Activated CD8-positive, alpha-beta memory T cell treated with anti-CD3 and anti-CD28 coated beads, Interleukin-2, amount 50 U/mL, for 4 hours (primary cell): ENCODE measurements at places on chromosomes 6 and 20.

GRCh38 chr6:98136333-98136732, 698.0 kb upstream of the POU3F2 start:
- no peak for DNase-seq

DNA sequence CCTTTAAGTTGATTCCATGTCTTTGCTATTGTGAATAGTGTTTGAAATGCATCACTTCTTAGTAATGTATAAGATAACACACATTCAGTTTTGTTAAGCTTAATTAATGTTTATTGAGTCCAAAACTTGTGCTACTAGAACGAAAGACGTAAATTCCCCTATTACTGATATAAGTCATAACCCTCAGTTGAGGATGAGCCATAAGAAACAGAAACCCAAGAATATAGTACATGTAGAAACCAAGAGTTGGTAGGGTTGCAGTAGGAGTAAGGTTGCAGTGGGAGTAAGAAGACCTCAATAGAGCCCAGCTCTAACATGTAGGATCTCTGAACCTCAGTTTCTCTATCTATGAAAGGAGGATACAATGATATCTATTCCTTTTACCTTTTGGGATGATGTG, 19.3 kb downstream of the CITED2 start:
- DNase-seq = no peak

GRCh38 chr6:22056398-22056797, 240.4 kb downstream of the PRL start:
- no peak for DNase-seq

DNA sequence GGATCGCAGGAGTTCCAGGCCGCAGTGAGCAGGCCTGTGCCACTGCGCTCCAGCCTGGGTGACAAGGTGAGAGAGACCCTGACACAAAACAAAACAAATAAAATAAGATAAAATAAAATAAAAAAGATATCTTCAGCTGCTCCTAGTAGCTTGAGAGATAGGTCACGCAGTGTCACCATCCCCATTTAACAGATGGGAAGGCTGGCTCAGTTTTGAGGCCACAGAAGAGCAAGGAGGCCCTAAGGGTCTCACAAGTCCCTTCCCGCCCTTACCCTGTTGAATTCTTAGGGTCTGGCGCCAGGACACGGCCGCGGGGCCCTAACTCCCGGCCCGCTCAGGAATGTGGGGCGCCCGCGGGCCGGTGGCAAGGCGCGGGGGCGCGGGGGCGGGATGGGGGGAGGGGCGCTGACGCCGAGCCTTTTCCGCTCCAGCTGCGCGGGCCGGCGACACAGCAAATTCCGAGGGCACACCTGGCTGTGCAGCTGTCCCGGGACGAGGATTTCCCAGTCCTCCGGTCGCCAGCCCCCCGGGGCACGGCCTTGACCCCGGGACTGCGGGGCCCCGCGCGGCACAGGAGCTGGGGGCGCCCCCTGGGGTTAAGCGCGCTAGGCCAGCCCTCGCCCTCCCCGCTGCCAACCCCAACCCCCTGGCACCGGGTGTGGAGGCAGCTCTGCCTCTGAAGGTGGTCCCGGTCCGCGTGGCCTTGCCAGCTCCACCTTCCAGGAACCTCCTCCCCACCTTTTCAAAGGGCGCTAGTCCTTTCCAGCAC, 10.3 kb upstream of the R3HDML start:
- peak; percentile 45 for DNase-seq

DNA sequence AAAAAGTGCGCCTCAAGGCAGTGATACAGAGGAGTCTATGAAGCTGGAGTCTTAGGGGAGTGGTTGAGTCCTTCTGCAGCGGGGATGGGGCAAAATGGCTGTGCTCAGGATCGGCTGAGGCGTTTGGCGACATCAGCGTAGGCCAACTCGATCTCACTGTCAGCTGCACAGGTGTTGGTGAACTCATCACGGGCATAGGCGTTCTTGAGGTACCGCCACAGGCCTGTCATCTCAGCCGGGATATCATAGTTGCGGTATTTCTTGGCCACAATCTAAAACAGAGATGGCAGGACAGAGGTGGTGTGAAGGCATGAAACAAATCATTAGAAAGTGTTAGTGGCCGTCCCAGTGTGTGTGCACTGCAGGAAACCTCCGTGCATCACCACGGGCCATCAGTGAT, 112.7 kb downstream of the CLIC5 start:
- DNase-seq = no peak

DNA sequence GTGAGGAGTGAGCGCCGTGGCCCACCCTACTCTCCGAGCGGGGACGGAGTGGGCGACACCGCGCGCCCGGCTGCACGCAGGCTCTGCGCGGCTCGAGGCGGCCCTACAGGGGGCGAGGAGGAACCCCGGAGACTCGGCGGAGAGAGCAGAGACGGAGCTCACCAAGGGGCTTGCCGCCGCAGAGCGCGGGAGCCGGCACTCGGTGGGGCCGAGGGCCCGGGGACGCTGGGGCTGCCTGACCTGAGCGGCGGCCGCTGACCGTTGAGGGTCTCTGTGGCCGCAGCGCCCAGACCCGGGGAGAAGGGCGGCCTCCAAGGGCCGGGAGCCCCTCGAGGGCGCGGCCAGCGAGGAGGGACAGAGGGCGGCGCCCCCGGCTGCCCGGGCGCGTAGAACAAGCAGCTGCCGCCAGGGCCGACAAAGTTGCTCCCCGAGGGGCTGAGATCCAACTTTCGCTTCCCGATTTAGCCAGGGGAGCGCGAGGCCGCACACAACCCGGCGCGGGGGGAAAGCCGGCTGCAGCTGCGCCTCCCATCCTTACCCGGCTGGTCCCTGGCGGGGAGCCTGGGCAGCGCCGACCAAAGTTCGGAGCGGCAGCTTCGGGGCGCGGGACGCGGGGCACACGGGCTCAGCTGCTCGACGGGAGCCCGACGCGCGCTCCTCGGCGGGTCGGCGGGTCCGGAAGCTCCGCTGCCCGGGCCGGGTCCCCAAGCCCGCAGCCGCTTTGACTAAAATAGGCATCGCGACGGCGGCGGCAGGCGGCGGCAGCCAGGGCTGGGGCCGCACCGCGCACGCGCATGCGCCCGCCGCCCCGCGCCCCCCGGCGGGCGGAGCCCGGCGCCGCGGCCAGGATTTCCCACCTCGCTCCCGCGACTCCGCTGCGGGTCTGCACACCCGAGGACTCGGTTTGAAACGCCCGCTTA, 43.1 kb downstream of the POPDC3 start:
- peak; percentile 16 for DNase-seq

GRCh38 chr6:158730541-158730907, 80.7 kb downstream of the SYTL3 start:
- no peak for DNase-seq

DNA sequence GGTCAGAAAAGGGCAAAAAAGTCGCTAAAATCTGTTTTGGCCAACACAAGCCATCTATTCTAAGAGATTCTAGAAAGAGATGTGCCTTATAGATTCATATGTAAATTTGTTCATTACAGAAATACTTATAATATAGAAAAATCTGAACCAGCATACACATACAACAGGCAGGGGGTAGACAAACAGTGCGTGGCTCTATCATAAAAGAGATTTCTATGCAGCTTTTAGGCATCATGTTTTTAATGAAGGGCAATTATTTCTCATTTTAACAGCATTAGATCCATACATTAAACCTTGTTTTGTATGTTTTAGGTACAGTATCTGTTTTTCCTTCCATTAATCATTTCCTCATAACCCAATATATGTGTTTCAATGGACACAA, 664 bp downstream of the BTN3A3 start:
- DNase-seq = no peak

DNA sequence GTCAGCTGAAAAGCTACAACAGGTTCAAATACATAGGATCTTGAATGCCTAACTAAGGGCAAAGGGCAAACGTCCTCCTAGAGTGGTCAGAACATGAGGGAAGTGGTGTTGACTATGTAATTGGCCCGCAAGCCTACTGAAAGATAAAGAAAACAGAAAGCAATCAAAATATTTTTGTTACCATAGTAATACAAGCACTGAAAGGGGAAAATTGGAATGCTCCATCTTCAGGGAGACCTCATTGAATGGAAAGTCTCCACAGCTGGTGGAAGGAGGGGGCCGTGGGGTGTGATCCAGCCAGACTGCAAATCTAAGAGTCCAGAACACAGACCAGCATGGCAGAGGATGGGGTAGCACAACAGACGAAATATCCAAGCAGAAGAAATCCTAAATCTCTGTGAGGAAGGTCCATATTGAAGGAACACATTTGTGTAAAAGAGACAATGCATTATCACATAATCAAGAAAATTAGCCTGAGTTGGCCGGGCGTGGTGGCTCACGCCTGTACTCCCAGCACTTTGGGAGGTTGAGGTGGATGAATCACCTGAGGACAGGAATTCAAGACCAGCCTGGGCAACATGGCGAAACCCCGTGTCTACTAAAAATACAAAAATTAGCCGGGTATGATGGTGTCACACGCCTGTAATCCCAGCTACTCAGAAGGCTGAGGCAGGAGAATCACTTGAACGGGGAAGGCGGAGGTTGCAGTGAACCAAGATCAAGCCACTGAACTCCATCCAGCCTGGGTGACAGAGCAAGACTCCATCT, 39.5 kb downstream of the MTFR2 start:
- no peak for DNase-seq

DNA sequence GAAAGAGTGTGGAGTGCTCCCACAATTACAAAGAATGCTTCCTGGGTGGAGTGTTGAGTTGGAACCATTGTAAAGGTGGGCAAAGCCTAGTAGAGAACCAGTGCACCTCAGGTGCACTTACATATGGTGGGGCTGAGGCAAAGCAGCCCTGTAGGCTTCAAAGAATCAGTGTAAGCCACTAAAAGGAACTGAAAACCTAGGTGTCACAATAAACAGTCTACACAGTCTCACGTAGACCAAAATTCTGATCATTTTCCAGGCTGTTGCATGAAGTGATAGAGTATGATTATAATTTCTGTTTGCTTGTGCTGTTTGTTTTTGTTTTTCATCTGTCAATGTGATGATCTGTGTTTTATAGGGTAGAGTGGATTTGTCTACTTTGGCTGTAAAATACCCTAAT, 2.8 kb downstream of the ABT1 start:
- no peak for DNase-seq

- DNase-seq = no peak
Observed at GRCh38 chr20:50216543-50217206, 26.0 kb downstream of the CEBPB start.

DNA sequence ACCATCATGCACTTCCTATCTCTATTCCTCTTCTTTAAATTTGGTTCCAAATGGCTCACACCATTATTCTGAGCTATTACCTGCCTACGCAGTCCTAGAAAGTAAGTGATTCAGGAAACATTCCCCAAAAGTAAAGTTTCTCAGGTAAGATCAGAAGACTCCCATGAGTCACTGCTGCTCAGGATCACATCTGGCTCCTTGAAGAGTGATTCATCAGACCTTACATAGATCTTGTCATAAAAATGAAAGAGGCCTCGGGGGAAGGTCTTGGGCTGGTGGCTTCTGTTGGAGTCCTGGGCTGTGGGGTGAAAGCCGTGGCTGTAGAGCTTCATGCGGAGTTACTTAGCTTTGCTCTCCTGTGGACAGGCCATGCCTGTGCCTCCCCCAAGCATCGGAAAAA, 35.9 kb downstream of the PLG start:
- no peak for DNase-seq

DNA sequence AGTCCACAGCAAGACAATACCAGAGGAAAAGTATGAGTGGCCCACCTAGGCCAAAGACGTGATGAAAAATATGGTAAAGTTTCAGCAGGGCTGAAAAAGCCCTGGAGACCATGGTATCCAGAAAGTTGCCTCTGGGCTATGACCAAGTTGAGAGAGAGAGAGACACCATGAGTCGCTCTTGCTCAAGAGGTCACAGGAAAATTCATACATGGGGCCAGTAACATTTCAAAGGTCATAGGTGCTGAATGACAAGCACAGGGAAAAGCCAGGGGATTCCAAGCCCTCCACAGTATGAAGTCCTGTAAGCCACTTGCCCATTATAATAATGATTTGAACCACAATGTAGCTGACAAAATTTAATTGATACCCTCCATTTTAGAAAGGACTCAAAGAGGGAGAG, 657.7 kb upstream of the CITED2 start:
- no peak for DNase-seq

GRCh38 chr20:3606021-3606420, 57.2 kb downstream of the GFRA4 start:
- no peak for DNase-seq

- no peak for DNase-seq
Observed at GRCh38 chr6:160305926-160306713, 42.1 kb upstream of the SLC22A3 start.

- DNase-seq = no peak
Observed at GRCh38 chr20:36848078-36848660, 27.8 kb upstream of the TLDC2 start.

DNA sequence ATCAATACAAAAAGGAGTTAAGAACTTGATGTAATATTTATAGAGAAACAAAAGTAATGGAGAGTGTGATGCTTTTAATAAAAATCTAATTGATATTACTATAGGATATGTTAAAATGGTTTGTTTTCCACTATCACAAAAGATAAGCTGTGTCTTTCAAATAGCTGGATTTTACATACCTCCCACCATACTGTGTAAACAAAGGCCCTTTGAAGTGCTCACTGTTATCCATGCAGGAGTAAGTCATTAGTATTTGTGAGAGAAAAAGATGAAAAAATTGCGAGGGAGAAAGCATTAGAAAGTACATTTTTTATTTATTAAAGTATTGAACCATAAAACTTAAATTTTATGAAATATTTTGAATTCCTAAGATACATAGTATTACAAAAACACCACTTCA, 733.0 kb downstream of the GRIK2 start:
- DNase-seq = no peak

- DNase-seq = no peak
Observed at GRCh38 chr20:49843139-49843538, 30.5 kb downstream of the SLC9A8 start.

DNA sequence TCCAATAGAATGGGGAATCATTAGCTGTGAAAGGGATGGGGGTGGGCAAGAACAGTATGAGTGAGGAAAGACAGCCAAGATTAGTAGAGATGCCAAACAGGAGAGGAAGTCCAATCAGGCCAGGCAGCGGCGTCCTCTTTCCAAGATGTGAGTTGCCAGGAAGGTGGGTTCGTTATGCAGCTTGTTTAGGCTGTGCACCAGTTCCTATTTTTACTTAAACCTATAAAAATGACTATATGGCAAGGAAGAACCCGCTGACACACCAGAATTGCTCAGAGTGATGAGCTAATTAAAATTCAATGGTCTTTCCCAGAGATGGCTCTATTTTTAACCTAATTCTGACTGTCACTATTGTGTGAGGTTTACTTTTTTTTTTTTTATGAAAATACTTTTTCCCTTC, 88.2 kb downstream of the SLC22A23 start:
- no peak for DNase-seq

DNA sequence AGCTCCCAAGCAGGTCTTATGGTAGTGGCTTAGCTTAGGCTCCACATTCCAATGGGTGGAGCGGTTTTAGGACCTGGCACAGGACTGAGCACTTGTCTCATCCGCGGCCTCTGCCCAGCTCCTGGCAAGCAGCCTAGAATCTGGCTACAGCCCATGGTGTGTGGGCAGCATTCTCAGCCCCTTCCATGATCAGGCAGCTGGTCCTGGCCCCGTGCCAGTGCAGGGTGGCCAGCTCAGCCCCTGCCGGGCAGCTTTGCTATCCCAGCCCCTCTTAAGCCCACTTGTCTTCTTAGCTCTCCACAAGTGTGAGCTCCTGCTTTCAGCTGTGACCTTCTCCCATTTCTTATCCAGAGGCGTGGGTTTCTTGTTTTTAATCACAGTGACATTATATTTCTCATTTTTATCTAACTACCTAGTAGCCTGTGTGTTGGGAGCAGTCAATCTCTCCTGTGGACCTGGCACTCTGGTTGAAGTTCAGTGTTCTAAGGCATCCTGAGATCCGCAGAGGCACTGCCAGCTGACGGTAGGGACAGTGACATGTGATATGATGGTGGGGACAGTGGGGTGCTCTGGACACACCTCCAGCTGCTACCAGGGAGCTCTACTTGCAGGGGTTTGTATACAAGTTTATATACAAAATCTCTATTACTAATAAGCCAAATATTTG, 119.9 kb upstream of the PRND start:
- DNase-seq = no peak

GRCh38 chr6:130035211-130035610, 16.8 kb downstream of the L3MBTL3 start:
- DNase-seq = no peak
